Brain pericyte (primary cell): ENCODE measurements at places on chromosomes 2 and 18.

GRCh38 chr2:224915136-224915535, 127.1 kb downstream of the DOCK10 start:
- DNase-seq: no peak

DNA sequence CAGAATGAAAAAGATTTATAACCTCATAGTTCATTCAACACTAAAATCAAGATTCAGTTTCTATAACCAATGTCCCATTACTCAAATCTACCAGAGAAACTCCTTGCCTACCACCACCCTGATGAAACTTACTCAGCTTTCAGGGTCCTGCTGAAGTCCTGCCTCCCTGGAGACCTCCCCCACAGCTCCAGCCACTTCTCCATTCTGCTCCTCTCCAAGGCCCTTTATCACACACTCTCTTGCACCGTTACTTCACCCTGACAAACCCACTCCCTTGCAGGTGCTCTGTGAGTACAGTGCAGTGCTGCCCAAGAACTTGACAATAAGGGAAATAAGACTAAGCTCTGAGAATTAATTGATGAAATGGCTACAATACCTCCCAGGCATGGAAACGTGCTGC, 83.5 kb upstream of the CDCA7 start:
- DNase-seq: no peak

GRCh38 chr18:23998820-23999219, 15.7 kb upstream of the TTC39C start:
- DNase-seq: no peak

- no peak for DNase-seq
These were observed 29.6 kb upstream of the CABLES1 start for GRCh38 chr18:23105581-23106219.

- DNase-seq: no peak
These were observed 15.0 kb downstream of the HS1BP3 start for GRCh38 chr2:20635675-20636584.

DNA sequence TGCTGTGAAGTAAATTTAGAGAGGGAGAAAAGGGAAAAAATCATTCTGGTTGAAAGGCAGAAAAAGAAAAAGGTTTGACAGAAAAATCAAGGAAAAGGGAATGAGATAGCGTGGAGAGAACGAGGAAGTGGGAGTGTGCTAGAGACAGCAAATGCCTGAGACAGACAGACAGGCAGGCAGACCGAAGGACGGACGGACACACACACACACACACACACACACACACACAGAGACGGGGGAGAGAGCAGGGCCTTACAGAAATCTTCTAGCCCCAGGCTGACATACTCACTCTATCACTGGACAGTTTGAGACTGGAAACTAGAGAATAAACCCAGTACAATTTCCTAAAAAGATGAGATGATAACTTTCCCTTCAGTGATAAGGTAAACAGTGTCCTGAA, 238.4 kb downstream of the ZNF521 start:
- DNase-seq: no peak
